ENCODE measurements at places on chromosomes 16 and 17.

DNA sequence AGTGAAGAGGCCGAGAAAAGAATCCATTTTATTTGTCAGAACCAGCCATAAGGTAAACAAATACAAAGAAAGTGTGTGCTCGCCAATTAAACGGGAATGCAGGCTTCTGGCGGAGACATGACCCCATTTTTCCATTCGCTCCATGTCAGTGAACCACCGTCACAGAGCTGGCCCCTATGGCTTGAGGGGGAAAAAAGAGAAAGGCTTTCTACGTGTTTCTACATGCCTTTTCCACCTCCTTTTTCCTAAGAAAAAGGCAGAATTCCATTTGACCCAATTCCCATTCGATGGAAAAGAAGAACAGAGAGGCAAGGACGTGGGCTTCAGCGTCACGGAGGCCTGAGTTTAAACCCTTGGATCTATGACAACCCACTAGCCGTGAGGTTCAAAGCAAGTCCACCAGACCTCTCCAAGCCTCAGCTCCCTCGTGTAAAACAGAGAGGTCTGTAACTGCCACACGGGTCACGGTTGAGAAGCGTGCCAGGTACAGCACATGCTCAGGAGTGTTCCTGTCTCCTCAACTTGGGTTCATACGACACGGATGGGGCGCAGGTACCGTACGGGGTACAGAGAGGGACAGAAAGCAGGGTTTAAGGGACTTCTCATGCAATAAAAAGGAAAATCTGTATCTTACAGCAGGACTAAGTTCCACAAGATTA lies 91.9 kb downstream of the NXN start:
- no peak for DNase-seq

GRCh38 chr16:23175651-23176050 lies 6.9 kb upstream of the SCNN1G start:
- no peak for DNase-seq

GRCh38 chr16:1654505-1655268 lies 23.4 kb upstream of the JPT2 start:
- DNase-seq: no peak

GRCh38 chr16:15775663-15776304 lies 81.0 kb downstream of the MYH11 start:
- peak; percentile 8 for DNase-seq

GRCh38 chr17:73335591-73336407 lies 24.0 kb upstream of the CDC42EP4 start:
- DNase-seq: peak; percentile 93

- no peak for DNase-seq
Measured at GRCh38 chr16:65947951-65948350, 418.5 kb upstream of the CDH5 start.

GRCh38 chr17:74883241-74883745 lies 10.1 kb downstream of the FADS6 start:
- peak; percentile 39 for DNase-seq

GRCh38 chr16:929227-930073 lies 41.3 kb downstream of the LMF1 start:
- no peak for DNase-seq

DNA sequence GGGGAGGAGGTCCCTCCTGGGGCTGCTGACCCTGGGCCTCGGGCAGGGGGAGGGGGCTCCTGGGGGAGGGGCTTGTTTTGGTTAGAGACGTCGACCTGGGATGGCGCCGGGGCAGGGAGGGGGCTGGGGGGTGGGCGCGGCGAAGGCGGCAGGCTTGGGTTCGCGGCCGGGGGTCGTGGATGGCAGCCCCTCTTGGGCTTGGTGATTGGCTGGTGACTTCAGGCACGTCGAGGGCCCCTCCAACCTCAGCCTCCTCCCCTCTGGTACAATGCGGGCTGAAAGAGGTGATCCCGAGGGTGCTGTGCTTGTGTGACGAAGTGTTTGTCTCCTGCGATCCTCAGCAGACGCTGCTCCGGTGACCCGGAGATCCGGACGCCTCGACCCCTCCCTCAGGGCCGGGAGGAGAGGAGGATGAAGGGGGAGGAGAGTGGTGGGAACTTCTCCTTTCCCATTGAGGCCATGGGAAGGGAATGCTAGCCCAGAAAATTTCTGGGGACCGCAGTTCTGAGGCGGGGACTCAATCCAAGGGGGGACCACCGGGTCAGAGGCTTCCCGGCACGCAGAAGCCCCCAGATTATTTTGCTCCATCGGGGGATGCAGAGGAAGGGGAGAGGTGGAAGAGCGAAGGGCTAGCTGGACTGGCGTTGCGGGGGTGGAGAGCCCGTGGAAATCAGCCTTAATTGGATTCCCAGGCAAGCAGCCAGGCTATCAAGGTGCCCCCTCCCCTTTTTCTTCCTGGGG lies 43.9 kb downstream of the RAI1 start:
- no peak for DNase-seq

DNA sequence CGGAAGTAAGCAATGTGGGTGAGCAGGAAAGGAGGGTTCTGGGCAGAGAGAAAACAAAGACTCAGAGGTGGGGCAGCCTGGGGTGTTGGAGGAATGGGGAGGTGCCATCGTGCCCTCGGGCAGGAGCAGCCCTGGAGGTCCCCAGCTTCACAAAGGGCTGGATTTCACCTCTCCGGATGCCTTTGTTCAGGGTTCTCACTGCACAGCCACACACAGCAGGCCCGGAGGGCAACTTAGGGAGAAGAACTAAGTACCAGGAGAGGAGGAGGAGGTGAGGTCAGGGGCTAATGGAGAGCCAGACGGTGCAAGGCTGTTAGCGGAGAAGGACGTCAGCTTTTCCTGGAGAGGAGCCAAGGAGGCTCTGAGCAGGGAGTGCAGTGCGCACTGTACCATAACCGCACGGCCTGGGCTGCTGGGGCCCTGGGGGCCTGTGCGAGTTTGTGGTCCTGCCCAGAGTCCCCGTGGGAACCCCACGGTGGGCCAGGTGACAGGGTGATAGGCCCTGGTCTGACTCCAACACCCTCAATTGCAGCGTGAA lies 9.3 kb downstream of the ARRB2 start:
- DNase-seq: no peak

DNA sequence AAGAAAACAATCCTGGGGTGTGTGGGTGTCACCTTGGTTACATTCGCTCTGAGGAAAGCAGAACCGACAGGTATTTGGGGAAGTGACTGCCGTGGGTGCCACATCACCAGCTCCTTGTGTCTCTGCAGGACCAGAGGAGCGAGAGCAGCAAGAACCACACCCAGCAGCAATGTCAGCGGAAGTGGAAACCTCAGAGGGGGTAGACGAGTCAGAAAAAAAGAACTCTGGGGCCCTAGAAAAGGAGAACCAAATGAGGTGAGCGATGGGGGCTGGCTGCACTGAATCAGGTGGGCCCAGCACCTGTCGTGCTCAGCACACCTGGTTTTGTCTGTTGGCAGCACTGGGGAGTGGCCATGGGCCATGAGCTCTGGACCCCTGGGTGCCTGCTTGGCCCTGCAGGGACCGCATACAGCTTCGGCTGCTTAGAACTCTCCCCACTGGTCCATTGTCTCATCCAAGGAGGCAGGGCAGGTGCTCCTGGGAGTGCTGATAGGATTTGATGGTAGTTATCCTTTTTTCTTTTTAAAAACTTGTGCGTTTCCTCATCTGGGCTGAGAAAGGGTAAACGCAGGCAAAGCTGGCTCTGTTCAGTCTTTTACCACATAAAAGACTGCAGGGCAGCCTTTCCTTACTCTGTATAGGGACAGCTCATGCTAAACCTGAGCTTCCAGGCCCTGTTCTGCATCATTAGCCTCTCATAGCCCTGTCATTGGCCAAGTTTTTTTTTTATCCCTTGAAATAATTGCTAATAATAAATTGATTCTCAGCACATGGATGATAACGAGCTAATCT lies 29.4 kb downstream of the HMOX2 start:
- DNase-seq: peak; percentile 57

GRCh38 chr17:16343569-16343968 lies 9.7 kb downstream of the CENPV start:
- no peak for DNase-seq

DNA sequence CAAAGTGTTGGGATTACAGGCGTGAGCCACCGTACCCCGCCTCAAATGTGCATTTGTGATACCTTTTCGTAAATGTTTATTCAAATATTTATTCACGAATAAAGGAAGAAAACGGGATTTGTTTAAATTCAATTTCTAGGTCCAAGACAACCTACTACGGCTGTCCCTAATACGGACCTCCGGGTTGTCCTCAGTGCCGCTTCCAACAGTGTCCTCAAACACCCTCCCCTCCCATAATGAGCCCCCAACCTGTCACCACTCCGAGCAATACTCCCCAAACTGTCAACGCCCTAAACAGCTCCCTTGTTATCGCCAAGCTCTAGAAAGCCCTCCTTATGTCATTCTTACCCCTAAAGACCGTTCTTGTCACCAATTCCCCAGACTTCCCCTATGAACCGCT lies 539 bp upstream of the GABARAPL2 start:
- DNase-seq: no peak

- DNase-seq: no peak
Measured at GRCh38 chr17:50301891-50302584, 27.8 kb downstream of the TMEM92 start.

GRCh38 chr16:72473631-72474030 lies 301.7 kb upstream of the PMFBP1 start:
- DNase-seq: no peak

- DNase-seq: no peak
Measured at GRCh38 chr17:34827008-34827407, 134.3 kb downstream of the CCT6B start.

- DNase-seq: peak; percentile 57
Measured at GRCh38 chr17:51371732-51372151, 111.4 kb downstream of the UTP18 start.

- DNase-seq: peak; percentile 23
Measured at GRCh38 chr17:46962374-46962790, 16.7 kb downstream of the RPRML start.

- DNase-seq: peak; percentile 10
Measured at GRCh38 chr17:74290340-74290739, 16.3 kb downstream of the DNAI2 start.

- DNase-seq: no peak
Measured at GRCh38 chr17:74429604-74430384, 2.1 kb upstream of the GPRC5C start.

GRCh38 chr17:75752405-75752709 lies 12.6 kb downstream of the GALK1 start:
- DNase-seq: no peak

- DNase-seq: no peak
Measured at GRCh38 chr17:55210292-55210691, 54.5 kb upstream of the HLF start.

- DNase-seq: no peak
Measured at GRCh38 chr17:17706140-17707060, 25.1 kb downstream of the RAI1 start.

DNA sequence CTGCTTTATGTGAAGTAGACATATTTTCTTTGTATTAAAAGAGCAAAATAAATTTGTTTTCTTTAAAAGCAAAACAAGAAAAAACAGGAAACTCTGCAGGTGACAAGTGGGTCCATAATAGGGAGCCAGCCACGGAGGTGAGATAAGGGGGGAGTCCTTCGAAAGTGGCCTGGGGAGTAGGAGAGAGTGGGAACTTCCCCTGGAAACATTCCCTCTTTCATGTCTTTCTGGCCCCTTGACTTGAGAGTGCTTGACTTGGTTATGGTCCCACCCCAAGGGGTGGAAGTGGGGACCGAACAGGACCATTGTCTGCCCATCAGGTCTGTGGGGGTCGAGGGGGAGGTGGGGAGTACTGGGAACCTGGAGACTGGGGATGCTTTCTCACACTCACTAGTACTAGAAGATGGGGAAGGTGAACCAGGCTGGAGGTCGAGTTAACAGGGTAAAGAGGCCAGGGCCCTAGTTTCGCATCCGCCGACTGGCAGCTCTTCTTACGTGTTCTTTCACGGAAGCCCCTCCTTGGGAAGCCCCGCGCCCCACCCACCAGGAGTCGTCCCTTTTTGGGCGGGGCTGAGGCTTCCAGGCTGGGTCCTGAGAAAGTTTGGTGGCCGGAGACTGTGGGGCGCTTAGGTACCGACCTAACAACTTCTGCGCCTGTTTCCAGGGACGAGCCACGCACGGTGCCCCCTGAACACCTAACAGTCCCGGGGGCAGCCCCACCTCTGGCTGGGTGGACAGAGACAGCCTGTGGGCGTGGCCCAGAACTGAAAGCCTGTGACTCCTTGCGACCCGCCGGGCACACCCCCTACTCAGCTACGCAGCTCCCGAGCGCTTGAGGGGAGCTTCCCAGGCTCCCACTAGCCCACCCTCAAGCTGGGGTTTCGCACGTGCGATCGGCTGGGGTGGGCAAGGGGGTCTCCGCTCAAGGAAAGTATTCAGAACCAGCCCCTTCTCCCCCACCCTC lies 790 bp downstream of the TRADD start:
- DNase-seq: peak; percentile 59

DNA sequence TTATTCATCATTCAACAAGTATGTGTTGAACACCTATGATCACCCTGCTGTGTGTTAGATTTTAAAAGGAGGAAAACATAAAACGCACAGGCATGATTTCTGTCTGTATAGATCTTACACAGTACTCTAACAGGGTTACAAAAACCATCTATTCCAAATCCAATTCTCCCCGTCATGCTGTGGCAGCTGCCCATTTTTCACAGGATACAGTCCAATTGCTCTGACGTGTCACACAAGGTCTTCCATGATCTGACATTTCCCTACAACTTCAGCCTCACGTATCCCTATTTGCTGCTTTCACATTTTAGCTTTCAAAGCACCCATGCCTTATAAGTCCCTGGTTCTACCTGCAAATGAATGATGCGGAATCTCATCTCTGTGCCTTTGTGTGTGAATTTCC lies 67.0 kb upstream of the CNTNAP4 start:
- DNase-seq: no peak

- peak; percentile 99 for DNase-seq
Measured at GRCh38 chr17:44775136-44775837, 16.5 kb downstream of the ADAM11 start.

GRCh38 chr17:57534863-57535248 lies 210.2 kb downstream of the CCDC182 start:
- no peak for DNase-seq

DNA sequence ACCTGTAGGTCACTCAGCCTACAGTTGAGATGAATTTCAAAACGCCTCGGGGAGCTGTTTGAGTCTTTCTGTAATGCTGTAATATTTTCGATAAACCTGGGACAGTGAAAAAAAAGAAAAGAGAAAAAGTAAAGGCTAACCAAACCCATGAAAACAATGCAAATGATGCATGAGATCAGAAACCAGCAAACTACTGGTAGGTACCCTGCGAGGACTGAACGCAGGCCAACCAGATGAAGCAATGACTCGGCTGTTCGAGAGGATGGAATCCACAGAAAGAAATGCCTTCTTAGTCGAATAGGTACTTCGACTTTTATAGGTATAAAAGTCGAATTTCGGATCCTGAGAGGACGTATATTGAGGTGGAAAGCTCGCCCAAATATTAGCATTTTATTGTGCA lies 509 bp upstream of the ATAD5 start:
- DNase-seq: peak; percentile 9

DNA sequence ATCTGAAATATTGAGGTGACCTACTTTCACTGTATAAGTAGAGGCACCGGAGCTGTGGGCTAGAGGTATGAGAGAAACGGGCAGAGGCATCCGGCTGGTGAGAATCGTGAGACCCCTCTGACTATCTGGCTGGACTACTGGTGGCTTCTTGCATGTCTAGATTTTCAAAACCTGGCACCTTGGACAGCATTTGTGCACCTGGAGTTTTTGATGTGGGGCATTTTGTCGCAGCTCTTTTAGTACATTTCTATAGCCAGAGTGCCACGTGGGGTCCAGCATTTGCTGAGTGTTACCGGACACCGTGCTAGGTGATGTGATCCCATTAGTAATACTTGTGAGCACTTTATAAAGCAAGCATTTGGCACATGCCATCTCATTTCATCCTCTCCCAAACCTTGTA lies 32.6 kb upstream of the SHISA9 start:
- no peak for DNase-seq

Measured in epithelial cell of esophagus (primary cell).